CD4-positive, alpha-beta T cell (primary cell): ENCODE measurements at places on chromosomes 3 and 15.

DNA sequence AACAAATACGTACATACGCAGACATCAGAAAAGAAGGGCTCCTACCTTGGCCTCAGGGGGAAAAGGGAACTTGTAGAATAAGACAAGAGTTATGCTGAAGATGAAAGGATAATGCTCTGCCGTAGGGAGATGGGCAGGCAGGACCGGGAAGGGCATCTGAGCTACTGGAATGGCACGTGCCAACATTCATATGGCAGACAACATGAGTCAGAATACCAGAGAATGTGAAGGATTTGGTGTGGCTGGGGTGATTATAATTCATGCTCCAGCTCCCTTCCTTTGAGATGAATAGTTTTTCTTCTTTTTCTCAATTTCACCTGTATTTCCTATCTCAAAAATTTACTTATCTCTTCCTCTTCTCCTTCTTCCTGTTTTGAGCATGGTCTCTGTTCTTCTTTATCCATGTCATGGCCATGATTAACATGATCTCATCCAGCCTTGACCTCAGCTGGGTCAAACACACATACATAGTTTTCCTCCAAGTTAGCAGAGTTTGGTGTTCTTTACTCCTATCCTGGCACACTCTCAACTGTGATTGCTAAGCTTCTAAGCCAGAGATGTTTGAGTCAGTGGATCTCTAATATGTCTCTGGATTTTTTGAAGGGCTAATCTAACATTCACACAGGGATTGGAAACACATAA, 507.0 kb downstream of the FOXP1 start:
- no peak for DNase-seq

GRCh38 chr15:98592136-98592535, 56.2 kb upstream of the IGF1R start:
- no peak for DNase-seq

GRCh38 chr3:65596571-65597225, 442.0 kb downstream of the MAGI1 start:
- no peak for DNase-seq

DNA sequence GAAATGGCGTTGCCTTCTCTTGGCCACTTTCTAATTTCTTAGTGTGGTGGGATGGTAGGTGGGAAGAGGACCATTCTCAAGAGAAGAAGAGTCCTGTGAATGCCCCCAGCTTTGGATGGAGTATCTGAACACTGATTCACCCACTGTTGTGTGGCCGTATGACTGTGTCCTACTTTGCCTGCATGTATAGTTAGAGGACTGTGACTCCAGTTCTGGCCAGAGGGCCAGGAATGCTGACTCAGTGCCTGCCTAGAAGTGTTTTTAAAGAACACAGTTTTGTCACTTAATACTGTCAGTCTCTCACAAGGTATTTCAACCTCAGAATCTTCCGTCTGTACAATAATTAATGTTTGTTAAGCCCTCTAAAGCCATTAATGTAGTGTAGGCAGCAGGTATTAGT, 2.1 kb downstream of the SEC61A1 start:
- DNase-seq: no peak

- no peak for DNase-seq
These were observed 880.2 kb downstream of the ROBO1 start for GRCh38 chr3:78887547-78888011.

GRCh38 chr3:66439666-66440344, 61.0 kb downstream of the LRIG1 start:
- DNase-seq: no peak

- no peak for DNase-seq
These were observed 50.3 kb upstream of the DPPA4 start for GRCh38 chr3:109387621-109388020.

DNA sequence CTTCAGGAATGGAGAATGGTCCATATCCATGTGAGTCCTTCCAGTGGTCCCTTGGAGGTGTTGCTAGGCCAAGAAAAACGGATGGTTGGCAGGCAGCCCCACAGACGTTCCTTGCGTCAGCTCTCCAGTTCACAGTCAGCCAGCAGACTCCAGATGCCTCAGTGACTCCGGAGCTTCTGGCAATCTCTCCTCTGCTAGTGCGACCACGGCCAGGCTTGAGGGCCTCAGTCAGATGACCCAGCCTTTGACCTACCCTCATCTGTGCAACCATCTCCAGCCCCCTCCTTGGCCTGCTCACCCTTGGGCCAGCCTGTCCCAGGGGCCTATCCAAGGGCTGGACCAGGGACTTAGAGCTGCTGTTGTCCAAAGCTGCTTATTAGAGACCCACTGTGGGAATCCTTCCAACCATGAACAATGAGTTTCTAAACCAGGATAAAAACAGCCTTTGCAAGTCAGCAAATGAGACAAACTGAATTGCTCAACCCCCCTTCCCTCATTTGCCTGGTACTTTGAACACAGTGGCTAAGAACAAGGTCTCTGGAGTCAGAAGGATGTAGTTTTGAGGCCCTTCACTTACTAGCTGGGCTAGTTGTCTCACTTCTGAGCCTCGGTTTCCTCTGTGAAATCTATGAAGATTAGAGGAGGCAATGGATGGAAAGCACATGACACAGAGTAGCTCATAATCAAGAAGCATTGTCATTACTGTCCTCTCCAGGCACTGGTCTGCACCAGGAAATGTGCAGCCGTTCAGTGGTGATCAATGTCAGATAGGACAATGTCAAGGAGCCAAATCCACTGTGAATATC, 44.8 kb downstream of the ANP32A start:
- DNase-seq: no peak

DNA sequence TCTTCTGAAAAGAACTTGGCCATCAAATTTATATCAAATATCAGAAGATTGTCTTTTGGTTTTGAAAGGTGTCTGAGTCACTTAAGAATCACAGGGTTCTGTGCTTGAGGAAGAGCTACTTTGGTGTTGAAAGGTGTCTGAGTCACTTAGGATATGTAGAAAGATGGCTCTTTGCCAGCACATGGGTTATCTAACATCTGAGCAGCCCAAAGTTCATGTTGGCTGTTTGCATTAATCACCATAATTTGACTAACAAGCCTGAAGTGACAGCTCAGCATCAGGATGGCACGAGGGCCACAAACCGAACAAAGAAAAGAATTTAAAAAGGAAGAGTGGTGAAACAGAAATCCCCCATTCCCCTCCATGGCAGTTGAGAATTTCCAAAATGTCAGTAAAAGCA, 190.5 kb upstream of the CMC1 start:
- DNase-seq: no peak

DNA sequence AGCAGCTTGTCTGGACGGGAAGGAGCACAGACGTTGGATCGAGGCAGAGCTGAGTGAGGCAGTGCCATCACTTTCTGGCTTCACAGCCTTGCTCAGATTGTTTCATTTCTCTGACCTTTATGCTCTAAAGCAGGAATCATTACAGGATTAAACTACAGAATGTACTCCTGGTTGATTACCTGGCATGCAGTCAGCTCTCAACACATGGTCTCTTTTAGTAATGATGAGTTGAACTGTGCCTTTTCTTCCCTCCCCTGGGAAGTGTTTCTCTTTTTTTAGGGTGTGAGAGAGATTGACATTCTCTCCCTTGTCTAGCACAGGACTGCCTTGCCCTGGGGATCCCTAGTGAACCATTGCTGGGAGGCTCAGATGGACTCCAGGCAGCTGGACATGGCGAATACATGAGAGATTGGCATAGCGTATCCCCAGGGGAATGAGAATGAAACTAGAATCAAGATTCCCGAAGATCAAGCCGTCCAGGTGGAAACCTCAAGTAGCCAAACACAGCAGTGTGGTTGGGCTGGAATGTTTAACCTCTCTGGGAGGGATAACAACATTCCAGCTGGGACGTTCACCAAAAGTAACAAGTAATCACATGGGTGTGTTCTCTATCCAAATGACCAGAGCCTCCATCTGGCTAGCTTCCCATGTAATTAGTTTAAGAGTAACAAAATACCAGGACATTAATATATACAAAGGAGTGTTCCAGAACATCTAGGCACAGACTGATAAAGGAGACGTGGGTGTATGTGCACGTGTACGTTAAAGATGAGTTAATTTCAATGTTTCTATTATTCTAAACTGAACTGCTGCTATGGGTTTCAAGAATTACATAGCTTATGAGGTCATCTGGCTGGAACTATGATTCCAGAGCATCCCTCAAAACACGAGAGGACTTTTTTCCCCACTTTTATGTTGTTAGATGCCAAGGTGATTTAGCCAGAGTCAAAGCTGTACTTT, 118.6 kb upstream of the NR2E3 start:
- DNase-seq: no peak

DNA sequence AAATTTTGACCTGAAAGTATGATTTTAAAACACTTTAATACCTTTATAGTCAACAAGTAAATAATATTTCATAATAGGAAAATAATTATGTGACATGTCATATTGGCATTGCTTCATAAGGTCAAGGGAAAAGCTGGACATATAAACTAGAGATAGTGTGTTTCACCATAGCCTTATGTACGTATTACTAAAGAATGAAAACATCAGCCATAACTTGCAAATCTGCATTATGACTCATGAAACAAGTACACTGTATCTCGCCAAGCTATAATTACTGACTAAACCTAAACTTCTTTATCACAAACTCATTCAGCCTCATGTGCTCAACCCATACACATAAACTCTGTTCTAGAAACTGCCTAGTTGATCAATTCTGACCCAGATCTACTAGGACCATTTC, 950.1 kb downstream of the FHIT start:
- no peak for DNase-seq

GRCh38 chr3:147797095-147797494, 387.9 kb downstream of the ZIC1 start:
- no peak for DNase-seq

DNA sequence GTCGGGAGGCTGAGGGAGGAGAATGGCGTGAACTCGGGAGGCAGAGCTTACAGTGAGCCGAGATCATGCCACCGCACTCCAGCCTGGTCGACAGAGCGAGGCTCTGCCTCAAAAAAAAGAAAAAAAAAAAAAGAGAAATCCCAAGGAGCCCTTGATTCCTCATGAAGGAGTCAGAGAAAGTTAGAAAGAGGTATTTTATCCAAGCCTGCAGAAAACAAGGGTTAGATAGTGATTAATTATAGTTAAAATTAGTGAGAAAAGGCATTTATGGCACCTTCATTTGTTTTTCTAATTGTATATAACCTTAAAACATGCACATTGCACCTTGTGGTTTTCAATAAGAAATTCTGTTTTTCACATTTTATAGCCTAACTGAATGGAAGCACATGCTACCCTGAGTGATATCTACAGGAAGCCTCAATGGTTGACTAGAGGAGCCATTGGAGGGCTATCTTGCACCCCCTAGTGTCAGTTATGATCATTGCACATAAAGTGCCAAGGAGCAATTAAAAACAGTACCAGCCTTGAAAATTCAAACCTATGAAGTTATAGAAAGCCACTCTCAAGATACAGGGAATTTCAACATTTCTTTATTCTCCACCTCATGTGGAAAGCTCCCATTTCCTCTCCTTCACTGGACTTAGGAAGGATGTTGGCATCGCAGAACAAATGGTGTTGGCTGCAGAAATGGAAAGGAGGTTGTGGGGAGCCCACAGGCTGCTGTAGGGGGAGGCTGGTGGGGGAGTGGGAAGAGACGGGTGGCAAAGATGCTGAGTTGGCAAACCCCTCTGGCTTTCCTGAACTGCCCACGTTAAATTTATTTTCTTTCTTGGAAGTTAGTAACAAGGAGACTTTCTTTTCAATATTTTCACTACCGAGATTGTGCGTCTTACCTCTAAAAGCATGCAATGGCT, 48.5 kb downstream of the ITGA11 start:
- DNase-seq: peak; percentile 58

- no peak for DNase-seq
These were observed 53.6 kb downstream of the CLEC3B start for GRCh38 chr3:45079715-45080114.

GRCh38 chr15:88844749-88845386, 41.6 kb downstream of the ACAN start:
- DNase-seq: no peak

DNA sequence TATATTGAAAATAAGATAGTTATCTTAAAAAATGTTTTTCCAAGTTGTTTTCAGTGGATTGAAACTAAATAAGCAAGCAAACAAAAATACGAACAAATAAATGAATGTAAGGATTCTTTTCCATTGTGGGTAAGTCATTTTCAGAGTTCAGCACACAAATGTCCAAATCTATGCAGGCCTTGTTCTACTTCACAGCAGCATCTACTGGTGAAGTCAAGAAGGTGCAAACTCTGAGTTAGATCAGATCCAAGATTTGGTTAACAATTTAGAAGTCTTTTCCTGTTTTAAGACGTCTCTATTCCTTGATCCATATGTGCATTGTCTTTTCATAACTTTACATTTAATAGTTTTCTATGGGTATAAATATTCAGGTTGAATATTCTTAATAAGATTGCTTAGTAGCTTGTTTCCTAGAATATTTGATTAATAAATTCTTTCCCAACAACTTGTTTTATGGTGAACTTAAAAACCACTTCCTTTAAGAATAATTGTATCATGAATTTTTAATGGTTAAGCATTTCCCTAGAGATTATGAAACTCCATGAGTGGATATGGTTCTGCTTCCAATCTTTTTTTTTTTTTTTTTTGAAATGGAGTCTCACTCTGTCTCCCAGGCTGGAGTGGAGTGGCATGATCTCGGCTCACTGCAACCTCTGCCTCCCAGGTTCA, 10.5 kb downstream of the PTX3 start:
- DNase-seq: no peak

DNA sequence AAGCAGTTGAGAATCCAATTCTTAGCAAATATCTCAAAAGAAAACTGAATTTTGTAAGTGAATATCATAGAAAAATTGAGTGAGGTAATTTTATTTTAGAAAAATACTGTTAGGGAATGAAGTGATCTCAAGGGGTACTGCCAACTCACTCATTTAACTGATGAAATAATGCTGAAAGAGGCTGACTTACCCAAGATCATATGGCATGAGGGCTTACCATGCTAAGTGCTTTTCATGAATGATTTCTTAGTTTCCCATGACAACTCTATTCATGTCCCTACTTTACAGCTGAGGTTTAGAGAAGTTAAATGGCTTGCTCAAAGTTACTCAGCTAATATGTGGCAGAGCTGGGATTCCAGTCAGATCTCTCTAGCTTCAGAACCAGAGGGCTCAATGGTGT, 30.6 kb downstream of the CCDC14 start:
- DNase-seq: no peak

DNA sequence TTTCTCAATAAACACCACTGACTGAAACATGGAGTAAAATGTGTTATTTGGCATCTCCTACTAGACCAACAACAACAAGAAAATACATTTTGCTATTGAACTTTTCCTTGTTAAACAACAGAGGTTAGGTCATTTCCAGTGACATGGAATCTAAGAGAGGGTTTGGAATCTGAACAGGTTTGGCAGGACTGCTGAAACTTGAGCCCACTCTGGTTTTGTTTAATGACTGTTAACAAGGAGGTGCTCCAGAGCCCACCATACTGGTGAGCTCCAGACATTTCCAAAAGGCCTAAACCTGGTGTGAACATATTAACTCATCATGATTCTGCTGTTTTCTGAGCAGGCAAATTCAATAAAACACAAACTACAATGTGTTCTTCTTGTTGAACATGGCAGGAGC, 330.7 kb upstream of the TRIM42 start:
- no peak for DNase-seq

GRCh38 chr3:100170486-100170885, 56.2 kb upstream of the FILIP1L start:
- DNase-seq: no peak

GRCh38 chr15:25504307-25504706, 65.5 kb upstream of the UBE3A start:
- DNase-seq: no peak
